ENCODE measurements at places on chromosomes 16 and 17. TPM values are rescaled to one million over a fixed set of nuclear protein-coding genes. Genes with fewer than 3 reads are reported as not detected.
A peak's percentile ranks its signal among the peaks of the same experiment; 100 is the strongest.

GRCh38 chr16:86975445-86975844 lies 341.7 kb downstream of the C16orf95 start:
- peak; percentile 75 for DNase-seq

GRCh38 chr17:7677388-7678067 lies 9.8 kb downstream of the TP53 start:
- DNase-seq = no peak

GRCh38 chr17:40352779-40353394 lies 11.7 kb downstream of the GJD3 start:
- no peak for DNase-seq

DNA sequence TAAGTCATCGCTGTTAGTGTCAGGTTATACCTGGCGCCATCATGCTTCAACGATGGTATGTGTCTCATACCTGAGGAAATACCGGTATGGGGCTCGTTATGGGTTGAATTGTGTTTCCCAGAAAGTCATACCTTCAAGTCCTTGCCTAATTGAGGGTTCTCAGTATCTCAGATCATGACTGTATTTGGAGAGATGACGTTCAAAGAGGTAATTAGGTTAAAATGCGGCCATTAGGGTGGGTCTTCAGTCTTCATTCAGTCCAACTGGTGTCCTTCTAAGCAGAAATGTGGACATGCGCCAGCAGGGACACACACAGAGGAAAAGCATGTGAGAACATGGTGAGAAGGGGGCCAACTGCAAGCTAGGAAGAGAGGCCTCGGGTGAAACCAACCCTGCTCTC lies 37.5 kb upstream of the XYLT1 start:
- DNase-seq = no peak

GRCh38 chr16:64138006-64138405 lies 983.9 kb downstream of the CDH11 start:
- no peak for DNase-seq

GRCh38 chr17:72135546-72136325 lies 14.9 kb downstream of the SOX9 start:
- no peak for DNase-seq

DNA sequence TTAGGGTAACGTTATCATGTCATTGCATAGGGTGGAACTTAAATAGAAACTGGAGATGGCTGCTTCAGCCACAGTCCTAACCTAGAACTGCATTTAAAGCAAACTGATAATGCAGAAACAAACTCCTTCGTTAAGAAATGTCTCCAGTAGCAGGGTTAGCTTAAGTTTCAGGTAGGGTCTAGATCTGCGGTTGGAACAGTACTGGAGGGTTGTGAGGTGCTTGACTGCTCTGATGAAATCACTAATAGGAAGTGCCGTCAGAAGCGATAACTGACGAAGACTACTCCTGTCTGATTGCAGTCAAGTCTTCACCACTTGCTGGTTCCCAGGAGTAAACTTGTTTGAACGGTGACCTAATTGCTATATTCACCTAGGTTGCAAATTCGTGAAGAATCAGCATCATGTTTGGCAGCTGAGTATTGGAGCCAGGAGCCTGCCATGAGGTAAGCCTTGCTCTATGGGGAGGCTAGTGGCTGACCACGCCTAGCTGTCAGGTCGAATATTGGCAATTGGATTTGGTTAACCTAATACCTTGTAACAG lies 24.5 kb downstream of the TRPV2 start:
- no peak for DNase-seq

GRCh38 chr16:2785101-2785991 lies 2.0 kb downstream of the PRSS33 start:
- peak; percentile 72 for DNase-seq

GRCh38 chr16:84246679-84247077 lies 6.9 kb upstream of the KCNG4 start:
- no peak for DNase-seq

ZNF205 gene
- 36.6 TPM for polyA plus RNA-seq

ZNF18 gene
- 10.5 TPM for polyA plus RNA-seq

TMC8 gene
- polyA plus RNA-seq = 8.0 TPM

VAT1L gene
- polyA plus RNA-seq = 28.4 TPM

PLA2G15 gene
- polyA plus RNA-seq = 7.5 TPM

RAB26 gene
- 4.8 TPM for polyA plus RNA-seq

Measured in aorta (tissue), 5 donors.